ENCODE measurements at places on chromosomes 4 and X.

DNA sequence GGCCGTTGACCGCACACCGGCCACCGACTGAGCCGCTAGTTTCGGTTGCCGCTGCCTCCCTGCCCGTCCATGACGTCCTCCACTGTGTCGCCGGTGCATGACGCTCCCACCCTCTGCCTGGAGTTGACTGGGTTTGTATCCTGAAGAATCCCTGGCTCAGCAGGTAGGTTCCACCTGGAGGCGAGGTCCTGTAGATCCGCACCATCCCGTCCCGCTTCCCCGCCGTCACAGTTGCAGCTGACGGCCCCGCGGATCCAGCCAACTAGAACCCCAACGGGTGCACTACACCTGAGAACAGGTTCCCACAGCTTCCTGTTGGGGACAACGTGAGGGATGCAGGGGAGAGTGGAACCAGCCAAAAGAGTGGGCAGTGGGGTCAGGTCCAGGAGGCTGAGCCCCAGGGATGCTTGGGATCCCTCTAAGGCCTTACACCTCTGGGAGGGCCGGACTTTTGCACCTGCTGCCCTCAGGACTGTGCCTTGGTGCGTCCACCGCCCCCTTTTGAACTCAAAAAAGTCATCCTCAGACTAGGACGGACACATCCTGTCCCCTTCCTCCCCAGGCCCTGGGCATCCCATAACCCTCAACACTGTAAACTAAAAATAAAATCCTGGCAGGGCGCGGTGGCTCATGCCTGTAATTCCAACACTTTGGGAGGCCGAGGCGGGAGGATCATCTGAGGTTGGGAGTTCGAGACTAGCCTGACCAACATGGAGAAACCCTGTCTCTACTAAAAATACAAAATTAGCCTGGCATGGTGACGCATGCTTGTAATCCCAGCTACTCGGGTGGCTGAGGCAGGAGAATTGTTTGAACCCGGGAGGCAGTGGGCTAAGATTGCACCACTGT, 1.1 kb upstream of the SLBP start:
- DNase-seq: no peak

- no peak for DNase-seq
Observed at GRCh38 chrX:150262456-150262855, 100.7 kb upstream of the MAMLD1 start.

DNA sequence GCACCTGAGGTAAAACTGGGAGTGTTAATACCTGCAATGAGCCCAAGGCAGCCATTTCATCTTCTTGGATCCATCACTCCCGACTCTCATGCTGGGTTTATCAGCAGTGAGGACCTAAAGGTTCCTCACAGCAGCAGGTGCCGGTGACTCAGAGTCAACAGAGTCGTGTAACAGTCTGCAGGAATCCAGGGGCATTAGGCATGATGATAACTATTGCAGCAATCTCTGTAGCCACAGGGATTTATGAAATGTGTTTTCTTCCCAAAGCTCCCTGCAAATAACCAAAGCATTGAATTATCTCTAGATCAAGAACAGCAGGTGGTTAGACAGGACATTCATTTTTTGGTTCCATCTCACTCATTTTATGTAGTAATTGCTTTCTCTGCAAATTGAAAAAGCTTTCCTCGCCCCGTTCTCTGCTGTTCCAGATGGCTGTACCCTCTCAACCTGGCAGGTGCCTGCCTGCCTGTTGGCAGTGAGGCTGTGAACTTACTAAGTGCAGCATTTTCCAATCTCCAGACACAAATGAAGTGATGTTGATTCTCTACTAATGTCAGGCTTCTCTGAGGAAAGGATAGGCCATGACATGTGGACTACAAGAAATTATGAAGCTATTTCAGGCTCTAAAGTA, 48.1 kb upstream of the TSPAN7 start:
- no peak for DNase-seq

GRCh38 chrX:77453190-77453589, 6.0 kb downstream of the FGF16 start:
- no peak for DNase-seq

DNA sequence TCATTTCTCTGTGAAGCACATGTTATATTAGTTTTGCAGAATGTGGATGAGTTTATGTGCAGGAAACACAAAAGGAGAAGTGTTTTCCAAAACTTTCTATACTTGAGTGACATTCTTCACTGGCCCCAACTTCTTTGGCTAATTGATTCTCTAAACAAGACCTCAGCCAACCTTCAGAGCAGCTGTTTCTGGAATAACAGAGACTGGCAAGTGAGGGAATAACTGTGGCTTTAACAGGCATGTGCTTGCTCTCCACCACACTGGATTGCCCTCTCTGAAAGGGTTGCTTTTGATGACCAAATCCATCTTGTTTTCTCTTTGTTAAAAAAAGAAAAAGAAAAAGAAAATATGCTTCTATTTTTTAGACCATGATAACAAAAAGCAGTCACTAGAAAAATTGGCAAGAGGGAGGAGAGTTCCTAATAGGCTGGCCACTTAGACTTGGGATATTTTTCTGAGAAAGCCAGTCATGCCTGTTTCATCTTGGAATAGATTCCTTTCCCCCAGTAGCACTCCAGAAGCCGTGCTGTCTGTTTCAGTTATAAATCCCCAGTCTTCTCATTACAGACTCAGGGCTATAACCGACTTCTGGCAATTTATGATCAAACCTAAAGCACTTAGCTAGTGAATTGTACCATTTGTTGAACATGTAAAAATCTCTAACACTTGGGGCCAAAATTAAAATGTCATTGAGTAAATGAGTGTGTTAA, 295.0 kb upstream of the NR3C2 start:
- DNase-seq: no peak

DNA sequence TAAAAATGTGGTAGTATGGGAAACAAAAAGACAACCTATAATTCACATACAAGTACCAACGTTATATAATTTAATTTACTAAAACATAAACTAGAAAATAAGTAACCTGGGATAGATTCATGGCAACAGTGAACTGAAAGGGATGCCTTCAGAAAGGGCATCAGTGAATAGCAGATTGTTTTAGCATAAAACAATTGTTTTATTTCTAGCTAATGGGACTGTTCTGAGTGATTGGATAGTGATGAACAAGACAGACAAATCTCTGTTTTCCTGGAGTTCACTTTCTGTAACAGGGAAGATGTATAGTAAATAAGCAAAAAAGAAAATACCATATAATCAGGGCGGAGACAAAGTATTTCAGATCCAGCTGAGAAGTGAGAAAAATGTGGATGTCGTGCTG, 379.1 kb upstream of the SPOCK3 start:
- no peak for DNase-seq

- no peak for DNase-seq
Observed at GRCh38 chr4:127781300-127782024, 660 bp upstream of the HSPA4L start.

DNA sequence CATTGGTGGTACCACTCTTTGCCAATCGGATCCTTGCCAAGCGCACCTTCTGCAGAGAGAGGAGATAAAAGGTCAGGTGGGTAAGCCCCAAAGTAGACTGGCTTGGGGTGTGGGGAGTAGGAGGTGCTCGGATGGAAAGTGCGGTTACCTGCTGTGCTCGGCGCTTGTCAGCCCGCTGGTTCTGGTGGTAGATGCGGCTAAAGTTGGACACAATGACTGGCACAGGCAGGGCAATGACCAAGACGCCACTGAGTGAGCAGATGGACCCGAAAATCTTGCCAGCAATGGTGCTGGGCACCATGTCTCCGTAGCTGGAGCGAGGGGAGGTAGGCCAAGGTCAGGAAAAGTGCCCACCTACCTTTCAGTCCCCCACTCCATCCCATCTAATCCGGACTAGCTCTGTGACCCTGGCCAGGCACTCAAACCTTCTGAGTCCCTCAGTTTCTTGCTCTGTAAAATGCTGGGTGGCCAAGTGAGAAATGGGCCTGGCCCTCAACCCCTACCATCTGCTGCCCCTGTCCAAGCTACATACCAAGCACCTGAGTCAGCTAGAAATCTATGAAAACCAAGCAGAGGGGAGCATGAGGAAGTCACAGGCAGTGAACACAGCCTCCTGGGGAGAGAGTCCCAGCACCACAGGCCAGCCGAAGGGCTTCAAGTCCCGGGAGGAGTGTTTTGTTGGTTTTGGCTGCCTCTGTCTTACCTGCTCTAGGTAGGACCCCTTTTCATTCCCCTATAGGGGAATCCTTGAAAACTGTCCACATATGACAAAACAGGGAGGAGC, 4.7 kb downstream of the KCND1 start:
- no peak for DNase-seq

DNA sequence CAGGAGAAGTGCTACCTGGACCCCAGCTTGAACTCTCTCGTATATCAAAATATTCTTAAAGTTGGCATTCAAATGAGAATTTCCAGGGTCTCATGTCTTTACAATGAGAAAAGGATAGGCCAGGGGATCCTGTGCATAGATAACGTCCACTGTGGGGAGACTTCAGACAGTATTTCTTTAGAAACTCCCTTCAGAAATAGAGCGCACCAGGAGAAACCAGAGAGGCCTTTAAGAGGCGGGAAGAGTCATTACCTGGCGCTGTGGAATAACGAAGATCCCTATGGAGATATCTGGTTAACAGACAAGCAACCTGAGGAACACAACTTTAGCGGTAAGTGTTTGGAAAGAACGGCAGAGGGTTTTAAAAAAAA, 600 bp downstream of the RADX start:
- no peak for DNase-seq

GRCh38 chr4:137122876-137123275, 409.4 kb downstream of the PCDH18 start:
- DNase-seq: no peak

GRCh38 chrX:108415891-108416290, 22.3 kb downstream of the COL4A6 start:
- no peak for DNase-seq

GRCh38 chr4:56655627-56656345, 25.3 kb downstream of the HOPX start:
- no peak for DNase-seq

DNA sequence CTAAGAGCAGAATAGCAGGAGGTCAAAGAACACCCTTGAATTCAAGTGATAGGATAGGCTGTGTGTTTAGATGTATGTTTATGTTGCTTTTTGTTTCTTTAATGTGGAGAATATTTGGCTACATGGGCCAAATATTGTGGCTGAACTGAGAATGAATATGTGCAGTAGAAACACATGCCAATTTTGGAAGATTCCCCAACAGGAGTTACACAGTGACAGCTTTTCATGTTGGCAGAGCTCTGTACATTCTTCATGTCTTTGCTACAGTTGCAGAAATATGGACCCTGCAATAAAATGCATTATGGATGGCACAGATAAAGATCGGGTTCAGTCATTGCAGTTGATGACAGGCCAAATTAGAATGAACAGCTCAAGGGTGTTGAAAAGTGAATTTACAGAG, 82.8 kb upstream of the SLC4A4 start:
- no peak for DNase-seq

DNA sequence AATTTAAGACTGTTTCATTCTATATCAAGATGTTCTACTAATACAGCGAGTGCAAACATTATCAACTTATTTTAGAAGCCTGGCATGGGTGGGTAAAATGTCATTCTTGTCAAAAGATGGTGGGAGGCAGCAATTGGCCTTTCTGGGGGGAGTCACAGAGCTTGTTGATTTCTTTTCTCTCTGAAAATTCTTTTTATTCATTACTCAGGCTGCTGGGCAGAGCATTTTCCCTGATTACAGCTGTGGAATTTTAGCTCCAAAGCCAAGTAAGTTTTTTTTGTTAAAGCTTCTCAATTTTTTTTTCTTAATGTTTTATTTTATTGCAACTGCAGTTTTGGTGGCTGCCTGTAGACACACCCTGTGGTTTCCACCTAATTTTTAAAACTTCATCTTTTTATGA, 50.4 kb downstream of the GPC4 start:
- DNase-seq: no peak

GRCh38 chr4:117588771-117589170, 445.5 kb upstream of the NDST3 start:
- no peak for DNase-seq

GRCh38 chrX:11531226-11531625, 134.5 kb downstream of the ARHGAP6 start:
- no peak for DNase-seq

Data from stimulated activated CD4-positive, alpha-beta T cell treated with anti-CD3 and anti-CD28 coated beads, Interleukin-1b, Interleukin-23, amount 100 ng/mL, for 1 hour (primary cell).